ENCODE measurements at places on chromosomes 11 and 22. TPM values are rescaled to one million over a fixed set of nuclear protein-coding genes. Genes with fewer than 3 reads are reported as not detected.

The APOBEC3G gene
- 6.5 TPM for polyA plus RNA-seq

The ELF5 gene
- polyA plus RNA-seq = 100 TPM

The TMEM121B gene
- polyA plus RNA-seq = 1.0 TPM

The BCR gene
- polyA plus RNA-seq = 58.7 TPM

The PHETA2 gene
- polyA plus RNA-seq = 8.8 TPM

The FREY1 gene
- 0.59 TPM for polyA plus RNA-seq

The ELP4 gene
- polyA plus RNA-seq = 22.3 TPM

The MUC6 gene
- polyA plus RNA-seq = 35.8 TPM

The NAA40 gene
- 42.4 TPM for polyA plus RNA-seq

The OR8A1 gene
- not detected for polyA plus RNA-seq

The GGT5 gene
- polyA plus RNA-seq = 17.7 TPM

The IGLL1 gene
- 1.4 TPM for polyA plus RNA-seq

The CALCA gene
- 16.1 TPM for polyA plus RNA-seq

The OR4A16 gene
- not detected for polyA plus RNA-seq

The CASP1 gene
- polyA plus RNA-seq = 4.9 TPM

The DBX1 gene
- not detected for polyA plus RNA-seq

The HEPACAM gene
- 3.8 TPM for polyA plus RNA-seq

The CDCA5 gene
- 18.3 TPM for polyA plus RNA-seq

The VSIG10L2 gene
- polyA plus RNA-seq = 0.06 TPM

The MRGPRX4 gene
- not detected for polyA plus RNA-seq

The NCF4 gene
- polyA plus RNA-seq = 1.8 TPM

The DDIAS gene
- polyA plus RNA-seq = 7.1 TPM

The RAG2 gene
- 0.53 TPM for polyA plus RNA-seq

The PRR33 gene
- 0.11 TPM for polyA plus RNA-seq

The ALDH3B1 gene
- polyA plus RNA-seq = 3.6 TPM

The SCGB2A2 gene
- polyA plus RNA-seq = not detected

The ESAM gene
- 69.4 TPM for polyA plus RNA-seq

The KCNK4 gene
- polyA plus RNA-seq = not detected

The OR52N4 gene
- not detected for polyA plus RNA-seq

All from renal pelvis (tissue), 12 donors.